Mammary epithelial cell (primary cell): ENCODE measurements at places on chromosomes 7 and 10.
A peak's percentile ranks its signal among the peaks of the same experiment; 100 is the strongest.

DNA sequence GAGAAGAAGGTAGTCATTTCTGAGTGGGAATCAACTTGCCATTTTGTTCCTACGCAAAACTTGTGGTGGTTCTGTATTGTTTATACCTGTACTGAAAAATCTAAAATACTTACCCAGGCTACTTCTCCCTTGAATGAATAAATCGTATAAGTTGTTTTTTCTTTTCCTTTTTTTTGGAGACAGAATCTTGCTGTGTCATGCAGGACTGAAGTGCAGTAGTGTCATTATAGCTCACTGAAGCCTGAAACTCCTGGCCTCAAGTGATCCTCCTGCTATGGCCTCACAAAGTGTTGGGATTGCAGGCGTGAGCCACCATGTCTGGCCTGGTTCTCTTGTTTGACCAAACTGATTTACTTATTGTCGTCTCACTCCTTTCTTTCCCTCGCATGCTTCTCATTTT lies 27.9 kb downstream of the LUC7L2 start:
- DNase-seq: no peak

- DNase-seq: no peak
Measured at GRCh38 chr10:127081851-127082345, 114.5 kb downstream of the INSYN2A start.

GRCh38 chr7:130768854-130769253 lies 34.8 kb upstream of the KLF14 start:
- DNase-seq: no peak

- DNase-seq: no peak
Measured at GRCh38 chr10:29846881-29847280, 212.1 kb upstream of the SVIL start.

DNA sequence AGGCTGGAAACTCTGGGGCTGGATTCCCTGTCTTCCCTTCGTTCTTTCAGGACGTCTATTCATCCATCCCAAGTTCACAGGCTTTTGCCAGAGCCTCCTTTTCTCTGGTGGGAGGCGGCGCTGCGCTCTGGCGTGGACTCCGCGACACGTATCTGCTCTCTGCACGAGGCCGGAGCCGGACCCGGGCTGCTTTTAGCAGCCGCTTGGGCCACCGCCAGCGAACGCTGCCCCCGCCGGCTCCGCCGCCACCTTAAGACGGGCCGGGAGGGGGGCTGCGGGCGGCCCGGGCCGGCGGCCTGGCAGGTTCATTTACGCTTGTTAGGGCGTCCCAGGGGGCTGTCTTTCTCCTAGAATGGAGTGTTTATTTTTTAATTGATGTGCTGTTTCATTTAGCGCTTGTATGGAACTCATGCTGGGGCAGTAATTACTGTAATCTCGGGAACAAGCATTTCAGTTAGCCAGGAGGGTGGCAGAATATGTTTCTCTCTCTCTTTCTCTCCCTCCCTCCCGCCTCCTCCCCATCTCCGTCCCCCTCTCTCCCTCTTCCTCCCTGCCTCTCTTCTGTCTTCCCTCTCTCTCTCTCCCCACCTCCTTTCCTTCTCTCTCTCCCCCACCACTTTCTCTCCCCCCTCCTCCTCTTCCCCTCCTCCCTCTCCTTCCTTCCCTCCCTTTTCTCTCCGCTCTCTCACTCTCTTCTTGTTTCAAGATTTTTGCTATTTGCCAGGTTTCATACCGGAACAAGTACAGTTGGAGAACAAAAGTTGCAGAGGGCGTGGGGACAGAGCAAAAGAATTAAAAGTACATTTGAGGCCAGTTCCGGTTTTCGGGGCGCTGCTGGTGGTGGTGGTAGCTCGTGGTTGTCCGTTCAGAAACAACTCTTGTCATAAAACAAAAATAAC lies 1.3 kb upstream of the FZD8 start:
- DNase-seq: no peak

DNA sequence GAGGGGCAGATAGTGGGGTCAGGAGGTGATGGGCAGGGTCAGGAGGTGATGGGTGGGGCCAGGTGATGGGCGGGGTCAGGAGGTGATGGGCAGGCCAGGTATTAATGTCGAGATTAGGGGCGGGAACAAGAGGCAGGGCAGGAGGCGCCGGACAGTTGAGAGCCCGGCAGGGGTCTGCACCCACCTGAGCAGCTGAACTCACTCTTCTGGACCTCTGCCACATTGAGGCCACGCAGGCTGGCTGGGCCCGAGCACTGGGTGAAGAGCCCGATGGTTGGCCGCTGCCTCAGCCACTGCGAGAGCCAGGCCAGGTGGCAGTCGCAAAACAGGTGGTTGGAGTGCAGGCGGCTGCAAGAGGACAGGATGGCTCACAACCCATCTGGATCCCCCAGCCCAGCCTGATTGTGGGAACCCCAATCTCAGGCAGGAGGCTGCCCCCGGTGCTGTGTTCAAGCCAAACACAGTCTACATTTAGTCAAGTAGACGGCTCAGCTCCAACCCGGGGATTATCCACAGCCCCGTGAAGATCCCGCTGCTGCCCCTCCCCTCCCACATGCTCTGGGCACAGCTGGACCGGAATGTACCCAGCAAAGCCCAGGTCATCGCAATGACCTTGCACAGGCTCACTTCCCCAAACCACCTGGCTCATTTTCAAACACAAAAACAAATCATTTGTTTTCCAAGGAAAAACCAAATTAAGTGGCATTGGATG lies 122.3 kb downstream of the SLIT1 start:
- no peak for DNase-seq

DNA sequence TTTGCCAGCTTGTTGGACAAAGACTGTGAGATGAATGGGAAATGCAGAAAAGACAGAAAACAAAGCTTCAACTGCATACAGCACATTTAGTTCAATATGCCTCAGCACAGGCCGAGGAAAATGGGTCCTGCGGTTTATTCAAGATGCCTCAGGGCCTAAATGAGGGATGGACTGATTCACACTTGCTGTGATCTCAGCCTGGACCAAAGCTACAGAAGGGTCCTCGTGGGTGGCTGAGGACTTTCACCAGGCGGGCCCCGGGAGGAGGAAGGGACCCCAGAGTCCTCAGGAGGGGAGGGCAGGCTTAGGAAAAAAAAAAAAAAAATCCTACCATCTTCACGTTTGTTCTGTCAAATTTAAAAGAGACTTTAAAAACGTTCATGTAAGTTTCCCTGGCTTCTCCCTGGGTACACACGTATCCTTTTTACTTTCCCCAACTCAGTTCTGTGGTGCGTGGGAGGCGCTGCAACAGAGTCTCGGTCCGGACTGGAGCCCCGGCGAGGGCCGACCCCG lies 624 bp upstream of the ZNF783 start:
- DNase-seq: peak; percentile 76

- DNase-seq: no peak
Measured at GRCh38 chr10:10489805-10490571, 527.7 kb upstream of the CELF2 start.

DNA sequence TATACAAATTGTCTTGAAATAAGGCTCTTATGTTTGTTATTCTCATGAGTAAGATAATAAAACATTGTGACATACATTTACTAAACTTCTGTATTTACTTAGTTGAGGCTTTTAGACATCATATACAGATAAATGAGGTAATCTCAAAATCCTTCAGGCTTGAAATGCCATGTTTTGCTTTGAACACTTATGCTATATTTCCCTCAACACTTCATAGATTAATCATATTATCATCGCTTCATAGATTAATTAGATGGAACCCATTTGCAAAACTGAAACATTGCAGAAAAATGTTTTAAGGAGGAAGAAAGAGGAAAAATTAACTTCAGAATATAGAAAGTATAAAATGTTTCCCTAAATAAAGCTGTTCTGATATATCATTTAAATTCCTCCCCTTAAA lies 165.0 kb upstream of the CNTNAP2 start:
- DNase-seq: no peak

- no peak for DNase-seq
Measured at GRCh38 chr7:154474903-154475520, 422.8 kb downstream of the DPP6 start.

- no peak for DNase-seq
Measured at GRCh38 chr10:200405-200804, 65.2 kb downstream of the ZMYND11 start.

DNA sequence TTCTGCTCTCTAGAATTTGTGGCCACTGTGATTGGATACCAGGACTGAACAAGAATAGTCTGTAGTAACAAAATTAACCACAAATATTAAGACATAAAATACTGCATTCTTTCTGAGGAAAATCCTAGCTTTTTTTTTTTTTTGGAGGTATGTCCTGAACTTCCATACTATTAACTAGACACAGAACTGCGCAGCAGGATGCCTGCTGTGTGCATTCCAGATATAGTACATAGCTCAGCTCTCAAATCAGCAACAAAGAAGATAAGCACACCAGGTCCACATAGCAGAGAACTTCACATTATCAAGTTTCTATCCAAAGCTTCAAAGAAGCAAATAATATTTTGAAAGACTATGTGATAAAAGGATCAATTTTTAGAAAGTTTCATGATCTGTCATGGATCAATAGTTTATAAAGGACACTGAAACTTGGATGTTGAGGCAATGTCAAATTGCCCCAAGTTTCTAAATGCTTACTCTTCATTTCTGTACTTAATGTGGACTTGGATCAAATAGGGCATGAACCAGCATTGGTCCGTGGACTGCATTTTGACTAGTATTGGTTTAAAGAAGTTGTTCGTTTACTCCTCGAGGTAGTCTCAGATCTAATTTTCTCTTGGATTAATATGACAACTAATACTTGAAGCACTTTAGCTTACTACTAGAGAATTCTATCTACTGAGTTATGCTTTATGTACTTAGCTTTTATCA lies 15.4 kb downstream of the NAMPT start:
- no peak for DNase-seq

DNA sequence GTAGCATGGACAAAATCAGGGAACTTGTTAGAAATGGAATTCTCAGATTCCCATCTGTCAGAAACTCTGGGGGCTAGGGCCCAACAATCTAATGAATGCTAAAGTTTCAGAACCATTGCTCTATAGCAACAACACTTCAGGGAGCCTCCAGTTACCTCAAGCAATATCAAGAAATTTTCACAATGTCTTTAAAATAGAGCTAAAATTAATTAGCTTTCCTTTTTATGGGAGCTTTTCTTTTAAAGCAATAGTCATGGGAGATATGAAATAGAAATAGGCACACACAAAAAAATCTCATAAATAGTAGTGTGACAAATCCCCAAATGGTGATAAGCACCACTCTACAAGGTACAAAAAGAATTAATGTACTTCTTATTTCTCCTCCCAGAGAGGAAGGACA lies 80.9 kb downstream of the AASS start:
- DNase-seq: no peak

DNA sequence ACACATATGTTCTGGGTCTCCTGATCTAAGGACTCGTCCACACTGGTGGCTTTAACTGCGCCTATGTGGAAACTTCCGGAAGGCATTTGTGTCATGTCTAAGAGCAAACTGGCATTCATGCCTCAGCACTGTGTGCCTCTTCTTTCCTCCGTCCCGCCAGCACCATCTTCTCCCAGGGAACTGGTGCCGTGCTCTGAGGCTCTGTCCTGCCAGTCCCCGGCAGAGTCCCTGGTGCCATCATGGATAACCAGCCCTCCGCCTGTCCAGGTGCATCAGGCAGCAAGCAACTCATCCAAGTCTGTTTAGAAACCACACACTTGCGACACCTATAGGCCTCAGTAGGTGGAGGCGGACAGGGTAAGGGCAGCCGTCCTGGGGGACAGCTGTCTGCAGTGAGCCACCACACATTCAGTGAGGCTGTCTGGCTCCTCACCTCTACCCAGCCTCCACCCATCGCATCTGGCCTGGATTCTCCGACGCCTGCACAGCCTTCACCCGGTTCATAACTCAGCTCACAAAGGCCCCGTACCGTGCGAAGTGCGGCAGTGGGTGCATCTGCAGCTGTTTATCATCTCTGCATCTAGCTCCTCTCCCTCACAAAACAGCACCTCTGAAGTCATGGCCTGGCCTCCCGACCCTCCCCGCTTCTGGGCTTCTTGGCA lies 162.7 kb downstream of the DIP2C start:
- DNase-seq: no peak

- no peak for DNase-seq
Measured at GRCh38 chr7:7962851-7963250, 5.7 kb upstream of the GLCCI1 start.

DNA sequence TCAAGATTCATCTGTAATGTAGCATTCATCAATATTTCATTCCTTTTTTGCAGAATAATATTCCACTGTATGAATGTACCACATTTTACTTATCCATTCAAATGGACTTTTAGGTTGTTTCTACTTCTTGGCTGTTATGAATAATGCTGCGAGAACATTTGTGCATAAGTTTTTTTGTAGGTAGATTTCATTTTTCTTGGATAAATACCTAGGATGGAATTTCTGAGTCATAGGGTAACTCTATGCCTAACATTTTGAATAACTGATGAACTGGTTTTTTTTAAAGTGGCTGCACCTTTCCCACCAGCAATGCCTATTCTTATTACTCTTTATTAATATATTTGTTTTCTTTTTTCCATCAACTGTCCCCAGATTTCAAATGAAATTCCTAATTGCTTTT lies 9.1 kb upstream of the XPNPEP1 start:
- no peak for DNase-seq

DNA sequence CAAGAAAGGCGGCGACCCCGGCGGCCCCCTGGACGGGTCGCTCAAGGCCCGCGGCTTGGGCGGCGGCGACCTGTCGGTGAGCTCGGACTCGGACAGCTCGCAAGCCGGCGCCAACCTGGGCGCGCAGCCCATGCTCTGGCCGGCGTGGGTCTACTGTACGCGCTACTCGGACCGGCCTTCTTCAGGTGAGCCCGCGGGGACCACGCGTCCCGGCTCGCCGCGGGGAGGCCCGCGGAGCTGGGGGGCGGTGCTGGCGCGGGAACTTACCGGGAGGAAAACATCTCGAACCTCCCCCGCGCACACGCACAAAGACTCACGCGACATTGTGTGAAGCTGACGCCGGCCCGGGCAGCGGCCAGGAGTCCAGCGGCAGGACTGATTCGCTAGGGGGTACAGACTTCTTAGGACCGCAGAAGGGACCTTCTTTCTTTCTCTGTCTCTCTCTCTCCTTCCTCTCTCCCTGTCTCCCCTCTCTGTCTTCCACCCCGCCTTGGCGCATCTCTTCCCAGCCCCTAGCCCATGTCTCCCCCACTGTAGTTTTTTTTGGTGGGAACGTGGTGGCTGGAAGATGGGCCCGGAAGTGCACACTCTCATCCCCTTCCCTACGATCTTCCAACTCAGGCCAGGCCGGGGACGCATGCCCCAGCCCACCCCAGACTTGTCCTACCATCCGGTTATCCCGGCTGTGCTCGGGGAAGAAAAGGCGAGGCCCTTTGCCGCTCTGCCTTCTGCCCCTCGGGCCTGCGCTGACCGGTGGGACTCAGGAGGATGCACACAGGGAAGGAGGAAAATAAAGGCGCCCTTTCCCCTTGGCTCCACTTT lies 1.2 kb downstream of the EN2 start:
- no peak for DNase-seq

DNA sequence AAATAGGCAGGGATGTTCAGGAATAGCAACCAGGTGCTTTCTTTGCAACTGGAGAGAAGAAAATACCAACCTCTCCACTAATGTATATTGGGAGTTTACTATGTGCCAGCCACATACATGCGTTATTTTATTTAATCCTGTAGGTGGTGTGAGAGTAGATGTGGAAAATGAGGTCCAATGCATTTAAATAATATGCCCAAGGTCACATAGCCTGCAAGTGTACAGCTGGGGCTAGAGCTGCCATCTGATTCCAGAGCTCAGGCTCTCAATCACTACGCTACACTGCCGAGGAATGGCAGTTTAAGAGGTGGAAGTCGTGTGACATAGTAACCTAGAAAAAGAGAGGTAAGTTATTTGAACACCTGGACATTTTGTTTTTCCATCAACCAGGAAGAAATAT lies 277.0 kb downstream of the EXOC4 start:
- no peak for DNase-seq

- DNase-seq: no peak
Measured at GRCh38 chr7:36982766-36983165, 258.5 kb upstream of the AOAH start.
